ENCODE measurements at places on chromosomes 5 and 9.

GRCh38 chr5:150734579-150735384, 24.0 kb downstream of the DCTN4 start:
- no peak for DNase-seq

DNA sequence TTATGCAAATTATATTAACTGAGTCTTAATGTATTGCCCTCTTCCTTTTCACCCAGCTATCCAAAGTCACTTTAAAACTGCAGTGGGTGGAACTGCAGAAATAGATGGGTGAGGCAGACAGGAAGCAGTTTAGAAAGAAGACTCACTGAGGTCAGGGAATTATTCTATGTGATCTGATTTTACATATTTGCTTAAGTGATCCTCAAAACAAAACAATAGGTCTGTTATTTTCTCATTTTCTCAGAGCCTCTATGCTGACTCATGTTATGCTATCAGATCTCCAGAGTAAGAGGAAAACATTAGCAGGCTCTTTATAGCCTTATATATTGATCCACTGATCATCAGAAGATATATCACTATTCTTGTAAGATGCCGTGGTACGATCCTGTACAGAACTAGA, 63.5 kb downstream of the MRPS27 start:
- no peak for DNase-seq

DNA sequence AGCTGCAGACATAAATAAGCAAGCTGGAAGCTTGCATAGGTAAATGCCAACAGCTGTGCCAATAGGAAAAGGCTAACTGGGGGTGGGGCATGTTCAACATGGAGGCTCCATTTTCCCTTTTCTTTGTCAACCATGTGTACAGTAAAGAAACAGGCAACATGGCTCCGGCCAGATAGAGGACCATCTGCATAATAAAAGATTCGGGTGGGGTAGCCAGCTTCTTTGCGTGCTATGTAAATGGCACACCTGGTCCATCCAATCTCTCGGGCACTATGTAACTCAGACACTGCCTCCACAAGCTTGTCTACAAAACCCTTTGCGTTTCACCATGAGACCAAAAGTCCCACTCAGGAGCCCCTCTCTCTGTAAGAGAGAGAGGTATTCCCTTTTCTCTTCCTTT, 41.7 kb upstream of the DENND4C start:
- no peak for DNase-seq

DNA sequence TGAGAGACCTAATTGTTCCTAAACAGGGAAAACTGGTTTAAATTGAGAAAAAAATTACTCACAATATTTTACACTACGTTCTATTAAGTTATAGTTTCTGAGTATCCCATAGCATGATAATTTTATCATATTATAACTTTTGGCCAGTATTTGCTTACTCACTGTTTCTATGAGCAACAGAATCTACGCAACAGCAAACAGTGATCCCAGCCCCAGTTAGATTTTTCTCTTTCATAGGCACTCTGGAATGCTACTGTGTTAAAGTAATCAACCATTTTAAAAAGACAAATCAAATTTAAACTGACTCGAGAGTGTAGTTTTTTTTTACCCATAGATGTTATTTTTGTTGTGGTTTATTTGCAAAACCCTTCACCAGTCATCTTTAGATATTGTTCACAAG, 107.2 kb downstream of the XRCC4 start:
- DNase-seq: no peak

DNA sequence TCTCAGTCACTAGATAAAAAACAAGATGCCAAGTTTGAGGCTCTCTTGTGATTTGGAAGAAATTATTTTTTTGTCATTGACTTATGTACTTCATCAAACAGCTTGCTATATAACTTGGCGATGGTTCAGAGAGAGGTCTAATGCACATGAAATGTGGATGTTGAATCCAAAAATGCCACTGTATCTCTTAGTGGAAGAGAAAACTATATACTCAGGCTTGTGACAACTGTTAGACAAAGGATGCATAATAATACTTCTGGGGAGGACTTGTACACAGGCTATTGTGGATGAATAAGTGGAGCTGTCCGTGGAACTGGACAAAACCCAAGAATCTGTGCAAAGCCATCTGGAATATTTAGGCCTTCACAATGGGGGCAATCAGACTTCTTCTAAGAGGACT, 162.9 kb upstream of the NMUR2 start:
- DNase-seq: no peak

GRCh38 chr5:143228597-143229293, 174.7 kb downstream of the NR3C1 start:
- no peak for DNase-seq

- no peak for DNase-seq
Measured at GRCh38 chr9:89548071-89548638, 50.2 kb upstream of the SEMA4D start.

GRCh38 chr5:112257976-112258375, 161.1 kb downstream of the EPB41L4A start:
- no peak for DNase-seq

- no peak for DNase-seq
Measured at GRCh38 chr9:77819657-77820056, 171.5 kb upstream of the GNA14 start.

DNA sequence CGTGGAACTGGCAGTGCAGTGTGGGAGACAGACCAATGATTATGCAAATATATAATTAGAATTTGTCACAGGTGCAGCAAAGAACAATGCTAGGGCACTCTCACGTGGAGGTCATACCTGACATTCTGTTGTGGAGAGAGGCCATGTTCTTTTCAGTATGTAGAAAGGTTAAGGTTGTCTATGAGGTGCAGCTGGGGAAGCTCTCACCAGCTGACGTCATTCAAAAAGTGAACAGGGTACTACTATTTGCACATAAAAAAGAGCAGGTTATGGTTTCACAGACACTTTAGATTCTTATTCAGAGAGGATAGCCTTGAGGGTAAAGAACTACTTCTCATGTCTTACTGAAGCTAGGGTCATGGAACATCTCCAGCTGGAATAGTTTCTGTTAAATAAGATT, 19.1 kb downstream of the SH3GL2 start:
- no peak for DNase-seq

DNA sequence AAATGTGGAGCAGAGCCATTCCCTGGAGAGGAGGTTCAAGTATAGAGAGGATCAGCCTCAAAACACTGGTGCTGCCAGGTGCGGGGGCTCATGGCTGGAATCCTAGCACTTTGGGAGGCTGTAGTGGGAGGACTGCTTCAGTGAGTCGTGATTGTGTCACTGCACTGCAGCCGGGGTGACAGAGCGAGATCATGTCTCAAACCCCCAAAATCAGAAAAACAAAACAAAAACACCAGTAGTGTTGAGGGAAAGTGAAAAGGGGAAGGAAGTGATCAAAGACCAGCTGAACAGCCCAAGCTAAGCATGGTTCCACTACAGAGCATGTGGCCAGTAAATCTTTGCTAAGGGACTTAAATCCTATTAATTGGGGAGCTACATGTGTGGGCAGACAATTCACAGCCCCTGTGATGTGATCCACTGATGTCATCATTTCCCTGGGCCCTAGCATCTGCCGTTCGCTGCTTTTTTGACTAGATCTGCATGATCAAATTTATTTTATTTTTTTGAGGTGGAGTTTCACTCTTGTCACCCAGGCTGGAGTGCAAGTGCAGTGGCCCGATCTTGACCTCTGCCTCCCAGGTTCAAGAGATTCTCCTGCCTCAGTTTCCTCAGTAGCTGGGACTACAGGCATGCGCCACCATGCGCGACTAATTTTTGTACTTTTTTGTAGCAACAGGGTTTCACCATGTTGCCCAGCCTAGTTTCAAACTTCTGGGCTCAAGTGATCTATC, 2.7 kb upstream of the PCBD2 start:
- no peak for DNase-seq

GRCh38 chr9:96075757-96076156, 200.3 kb downstream of the ERCC6L2 start:
- no peak for DNase-seq

DNA sequence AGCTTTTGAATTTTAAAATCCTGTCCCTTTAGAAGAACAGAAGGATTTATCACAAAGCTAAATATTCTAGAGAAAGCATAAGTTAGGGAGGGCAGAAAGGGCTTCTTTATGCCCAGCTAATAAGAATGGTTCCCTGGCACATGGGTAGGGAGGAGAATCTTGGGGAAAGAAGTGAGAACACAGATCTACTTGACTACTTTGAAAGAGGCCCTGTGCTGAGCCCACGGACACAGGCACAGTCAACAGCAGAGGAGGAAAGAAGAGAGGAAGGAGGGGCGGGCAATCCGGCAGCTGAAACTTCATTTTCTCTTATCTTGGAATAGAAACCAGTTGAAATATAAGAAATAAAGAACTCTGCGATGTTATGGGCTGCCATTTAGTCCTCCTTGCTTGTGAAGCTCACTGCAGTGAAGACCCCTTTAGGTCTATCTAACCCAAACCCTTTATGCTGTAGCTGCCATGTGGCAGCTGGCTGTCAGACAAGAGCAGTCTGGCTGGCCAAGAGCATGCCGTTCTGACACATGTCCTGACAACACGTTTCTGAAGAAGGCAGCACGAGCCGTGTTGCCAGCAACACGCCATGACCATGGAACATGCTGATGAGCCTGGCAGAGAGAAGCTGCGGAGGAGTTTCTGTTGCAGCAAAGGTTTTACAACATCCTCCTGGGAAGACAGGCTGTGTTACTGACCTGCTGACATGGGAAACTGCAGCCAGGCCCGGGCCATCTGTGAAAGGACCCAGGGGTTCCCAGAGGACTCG, 34.2 kb downstream of the ABLIM3 start:
- DNase-seq: no peak
